ENCODE measurements at places on chromosomes 3 and 15. TPM values are rescaled to one million over a fixed set of nuclear protein-coding genes. Genes with fewer than 3 reads are reported as not detected.

ARL13B gene
- 6.7 TPM for total RNA-seq

TTC23 gene
- total RNA-seq: 11.4 TPM

CYP1A1 gene
- 0.14 TPM for total RNA-seq

FBXO40 gene
- not detected for total RNA-seq

KBTBD12 gene
- 0.29 TPM for total RNA-seq

FAM3D gene
- not detected for total RNA-seq

Measured in epithelial cell of proximal tubule (primary cell).